Ovary (tissue), 10 donors: ENCODE measurements at places on chromosomes 6 and 20. TPM values are rescaled to one million over a fixed set of nuclear protein-coding genes. Genes with fewer than 3 reads are reported as not detected.

Gene PTK6
- polyA plus RNA-seq = 0.07 TPM

Gene CHRNA4
- polyA plus RNA-seq = 0.06 TPM

Gene MACROD2
- 3.7 TPM for polyA plus RNA-seq

Gene DUSP15
- polyA plus RNA-seq = 8.4 TPM

Gene C20orf204
- polyA plus RNA-seq = 0.61 TPM

Gene SEC63
- polyA plus RNA-seq = 45.2 TPM

Gene CLIC1
- 473 TPM for polyA plus RNA-seq

Gene FAM209B
- polyA plus RNA-seq = not detected
